NCI-H2081 treated with DMSO at 0.1 percent for 48 hours (cell line): ENCODE measurements at places on chromosomes 1 and 21.

DNA sequence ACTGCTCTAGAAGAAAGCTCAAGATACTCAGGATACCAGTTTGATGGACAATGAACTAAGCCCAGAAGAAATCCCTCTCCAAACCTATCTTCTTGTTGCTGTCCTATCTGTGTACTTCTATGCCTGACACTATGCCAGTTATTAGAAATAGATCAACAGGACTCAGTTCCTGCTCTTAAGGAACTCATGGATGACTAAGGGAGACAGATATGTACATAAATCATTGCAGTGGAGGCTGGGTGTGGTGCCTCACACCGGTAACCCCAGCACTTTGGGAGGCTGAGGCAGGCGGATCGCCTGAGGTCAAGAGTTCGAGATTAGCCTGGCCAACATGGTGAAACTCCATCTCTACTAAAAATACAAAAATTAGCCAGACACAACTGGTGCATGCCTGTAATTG is 42.4 kb upstream of the AK4 start:
- DNase-seq, result no peak

GRCh38 chr1:175478217-175478616 is 265.2 kb downstream of the TNR start:
- no peak for DNase-seq

DNA sequence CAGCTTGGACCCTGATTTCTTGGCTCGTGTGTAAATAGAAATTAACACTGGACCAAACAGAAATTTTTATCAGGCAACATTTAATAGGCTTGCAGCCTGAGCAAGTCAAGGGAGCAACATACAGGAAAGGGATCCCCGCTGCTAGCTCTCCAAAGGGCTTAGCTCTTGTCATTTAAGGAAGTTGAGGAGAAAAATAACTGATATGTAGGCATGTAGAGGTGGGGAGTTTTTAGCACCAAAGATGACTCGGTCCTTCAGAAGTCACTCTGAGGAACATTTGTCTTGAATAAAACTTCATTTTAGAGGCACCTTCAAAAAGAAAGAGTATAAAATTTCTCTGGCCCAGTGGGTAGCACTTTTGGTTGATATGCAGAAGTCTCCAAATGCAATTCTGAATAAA is 27.1 kb downstream of the GBP2 start:
- no peak for DNase-seq

GRCh38 chr1:115189814-115190539 is 100.7 kb upstream of the TSPAN2 start:
- no peak for DNase-seq
